ENCODE measurements at places on chromosomes 4 and X.

DNA sequence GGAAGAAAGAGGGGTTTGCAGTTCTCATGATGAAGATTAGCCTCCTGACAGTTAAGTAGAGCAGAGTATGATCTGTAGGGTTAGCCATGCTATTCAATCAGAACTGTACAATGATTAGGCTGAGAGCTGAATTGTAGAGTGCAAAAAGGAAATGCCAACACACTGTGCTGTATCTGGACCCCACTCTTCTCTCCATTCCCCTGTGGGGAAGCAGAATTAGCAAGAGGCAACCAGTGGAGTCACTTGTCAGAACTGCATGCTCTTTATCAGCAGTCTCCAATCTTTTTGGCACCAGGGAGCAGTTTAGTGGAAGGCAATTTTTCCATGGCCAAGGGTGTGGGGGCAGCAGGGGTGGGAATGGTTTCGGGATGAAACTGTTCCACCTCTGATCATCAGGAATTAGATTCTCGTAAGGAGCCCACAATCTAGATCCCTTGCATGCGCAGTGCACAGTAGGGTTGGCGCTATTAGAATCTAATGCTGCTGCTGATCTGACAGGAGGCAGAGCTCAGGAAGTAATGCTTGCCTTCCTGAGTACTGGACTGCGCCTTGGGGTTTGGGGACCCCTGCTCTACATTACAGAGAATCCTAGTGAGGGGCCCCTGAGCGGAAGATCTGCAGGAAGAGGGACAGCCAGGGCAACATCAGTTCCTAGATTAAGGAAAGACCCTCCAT is 19.4 kb downstream of the TBC1D9 start:
- DNase-seq: no peak

GRCh38 chr4:53688186-53688790 is 97.0 kb upstream of the LNX1 start:
- DNase-seq: peak; percentile 23

GRCh38 chr4:52197306-52197705 is 146.2 kb downstream of the SPATA18 start:
- DNase-seq: no peak

GRCh38 chrX:40531056-40531826 is 49.5 kb upstream of the ATP6AP2 start:
- DNase-seq: no peak

GRCh38 chrX:134764202-134764785 is 106.0 kb upstream of the PLAC1 start:
- DNase-seq: no peak
